ENCODE measurements at places on chromosomes 2 and 18.

GRCh38 chr2:16047701-16048100 lies 107.4 kb downstream of the MYCN start:
- DNase-seq: no peak

DNA sequence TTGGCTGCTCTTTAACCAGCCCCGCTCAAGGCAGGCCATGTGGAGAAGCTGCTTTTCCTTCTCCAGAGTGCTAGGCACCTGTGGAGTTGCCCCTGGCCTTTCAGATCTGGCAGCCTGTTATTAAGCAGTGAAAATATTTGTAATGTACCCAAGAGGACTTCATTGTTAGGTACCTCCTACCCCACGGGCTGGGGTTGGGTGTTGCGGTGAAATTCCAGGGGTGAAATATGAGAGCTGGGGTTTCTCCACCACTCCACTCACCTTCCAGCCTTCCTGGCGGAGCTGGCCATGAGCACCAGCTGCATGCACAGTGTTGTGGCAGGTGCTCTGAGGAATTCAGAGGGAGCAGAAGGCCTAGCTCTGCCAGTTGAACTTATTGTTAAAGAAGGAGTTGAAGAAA lies 39.1 kb downstream of the NTSR2 start:
- DNase-seq: no peak

DNA sequence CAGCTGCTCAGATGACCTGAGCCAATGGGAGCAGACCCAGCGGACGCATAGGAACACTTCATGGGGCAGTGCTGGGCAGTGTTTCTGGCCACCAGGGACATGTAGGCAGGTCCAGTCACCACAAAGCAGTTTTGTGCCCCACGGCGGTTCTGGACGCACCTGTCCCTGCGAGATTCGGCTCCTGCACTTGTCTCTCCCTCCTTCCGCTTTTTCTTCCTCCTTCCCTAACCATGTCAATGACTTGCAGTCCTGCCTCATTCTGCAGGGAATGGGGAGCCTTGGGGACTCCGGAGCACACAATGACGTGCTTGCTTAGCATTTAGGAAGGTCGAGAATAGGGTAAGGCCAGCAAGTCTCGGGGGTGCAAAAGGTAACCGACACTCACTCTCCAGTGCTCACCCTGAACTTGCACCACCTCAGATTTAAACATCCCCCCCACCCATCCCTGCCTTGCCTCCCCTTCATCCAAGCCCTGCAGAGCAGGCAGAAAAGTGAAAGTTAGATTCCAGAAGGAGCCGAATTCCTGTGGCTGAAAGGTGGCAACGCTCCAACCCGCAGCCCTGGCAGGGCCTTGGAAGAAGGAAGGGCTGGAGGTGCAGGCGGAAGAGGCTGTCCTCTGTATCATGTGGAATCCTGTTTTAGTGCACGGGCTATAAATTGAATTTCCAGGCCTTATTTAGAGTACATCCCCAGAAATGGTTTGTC lies 40.5 kb upstream of the ATG16L1 start:
- no peak for DNase-seq

DNA sequence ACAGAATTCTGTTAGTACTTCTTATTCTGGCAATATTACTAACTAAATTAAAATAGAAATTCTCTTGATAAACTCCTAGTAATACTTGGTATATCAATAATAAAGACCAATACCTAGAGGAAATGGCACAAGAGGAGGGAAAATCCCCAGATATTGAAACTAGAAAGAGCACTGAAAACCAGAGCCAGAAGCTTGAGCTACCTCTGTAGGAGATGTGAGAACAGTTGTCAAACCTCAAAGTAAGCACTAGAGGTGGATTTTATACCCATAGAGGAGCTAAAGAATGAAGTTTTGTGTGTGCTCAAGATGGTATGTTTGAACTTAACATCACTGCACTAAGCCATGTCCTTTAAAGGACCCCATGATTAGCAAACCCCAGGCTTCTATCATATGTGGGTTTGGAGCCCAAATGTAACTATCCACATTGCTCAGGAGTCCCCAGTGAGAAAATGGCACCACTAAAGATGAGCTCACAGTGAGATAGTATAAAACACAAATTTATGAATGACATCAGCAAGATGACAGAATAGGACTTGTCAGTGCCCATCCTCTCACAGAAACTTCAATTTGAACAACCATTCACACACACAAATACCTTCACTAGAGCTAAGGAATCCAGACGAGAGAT lies 122.1 kb downstream of the PKP4 start:
- no peak for DNase-seq

DNA sequence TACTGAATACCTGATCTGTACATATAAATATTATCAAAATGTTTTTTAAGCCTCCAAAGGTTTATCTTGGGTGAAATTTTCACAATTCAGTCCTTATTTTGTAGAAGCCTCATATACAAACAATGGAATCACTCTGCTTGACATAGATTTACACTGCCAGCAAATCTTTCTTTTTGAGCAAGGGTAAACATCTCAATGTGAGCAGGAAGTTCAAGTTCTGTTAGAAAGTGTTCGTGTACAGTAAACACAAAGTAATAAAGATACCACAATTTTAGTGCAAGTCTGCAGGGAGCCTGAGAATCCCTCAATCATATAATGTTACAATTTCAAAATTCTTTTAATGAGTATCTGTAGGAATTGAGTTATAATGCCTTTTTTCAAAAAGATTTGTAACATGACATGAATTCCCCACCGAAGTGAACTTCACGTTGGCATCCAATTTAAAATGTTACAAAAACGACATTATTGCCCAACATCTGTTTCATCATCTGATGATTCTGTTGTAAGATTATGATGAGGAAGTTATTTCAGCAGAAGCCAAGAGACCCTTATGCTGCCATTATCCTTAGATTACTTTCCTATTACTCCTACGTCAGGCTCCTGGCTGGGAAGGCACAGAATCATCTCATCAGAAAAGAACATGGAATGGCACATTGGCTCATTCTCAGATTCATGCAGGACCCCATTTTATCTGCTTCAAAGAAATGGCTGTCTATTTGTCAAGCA lies 283.9 kb upstream of the ACVR2A start:
- no peak for DNase-seq

GRCh38 chr2:120749506-120750431 lies 14.1 kb downstream of the GLI2 start:
- peak; percentile 32 for DNase-seq

- peak; percentile 26 for DNase-seq
These were observed 82.8 kb downstream of the INHBB start for GRCh38 chr2:120428748-120429147.

DNA sequence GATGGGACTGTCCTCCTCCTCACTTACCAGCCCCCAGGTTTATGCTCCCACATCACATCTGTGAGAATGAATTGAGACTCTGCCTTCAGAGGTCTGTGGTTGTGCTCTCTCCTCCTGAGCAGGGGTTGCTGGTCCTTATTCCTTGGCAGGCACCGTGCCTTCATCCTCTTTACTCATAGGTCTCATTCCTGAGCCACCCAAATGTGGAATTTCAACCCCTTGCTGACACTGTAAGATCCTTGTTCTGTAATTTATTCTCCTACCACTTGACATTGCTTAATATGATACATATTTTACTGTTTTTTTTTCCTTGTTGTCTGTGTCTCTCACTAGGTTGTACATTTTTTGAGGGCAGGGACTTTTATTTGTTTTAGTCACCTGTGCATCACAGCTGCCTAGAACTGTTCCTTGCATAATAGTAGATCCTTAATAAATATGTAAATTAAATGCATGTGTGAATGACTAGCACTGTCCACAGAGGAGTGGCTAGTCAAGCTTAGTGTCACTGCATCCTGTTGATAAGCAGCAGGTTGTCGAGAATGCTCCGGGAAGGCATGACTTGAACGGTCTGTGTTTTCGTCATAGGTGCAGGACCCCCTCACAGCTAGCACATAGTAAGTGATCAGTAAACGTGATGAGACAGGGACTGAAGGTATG lies 180.6 kb downstream of the ZNF407 start:
- no peak for DNase-seq

DNA sequence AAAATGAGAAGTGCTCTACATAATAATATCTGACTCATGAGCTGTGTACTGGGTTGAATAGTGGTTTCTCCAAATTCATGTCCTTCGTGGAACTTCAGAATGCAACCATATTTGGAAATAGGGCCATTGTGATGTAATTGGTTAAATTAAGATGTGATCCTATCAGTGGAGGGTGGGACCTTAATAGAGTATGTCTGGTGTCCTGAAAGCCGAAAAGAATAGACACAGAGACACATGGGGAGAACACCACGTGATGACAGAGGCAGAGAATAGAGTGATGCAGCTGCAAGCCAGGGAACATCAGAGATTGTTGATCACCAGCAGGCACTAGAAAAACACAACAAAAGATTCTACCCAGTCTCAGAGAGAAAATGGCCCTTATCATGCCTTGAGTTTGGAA lies 310.1 kb downstream of the EXOC6B start:
- DNase-seq: no peak

All from H9 (cell line).